ENCODE measurements at places on chromosomes 12 and 14. TPM values are rescaled to one million over a fixed set of nuclear protein-coding genes. Genes with fewer than 3 reads are reported as not detected.

DNA sequence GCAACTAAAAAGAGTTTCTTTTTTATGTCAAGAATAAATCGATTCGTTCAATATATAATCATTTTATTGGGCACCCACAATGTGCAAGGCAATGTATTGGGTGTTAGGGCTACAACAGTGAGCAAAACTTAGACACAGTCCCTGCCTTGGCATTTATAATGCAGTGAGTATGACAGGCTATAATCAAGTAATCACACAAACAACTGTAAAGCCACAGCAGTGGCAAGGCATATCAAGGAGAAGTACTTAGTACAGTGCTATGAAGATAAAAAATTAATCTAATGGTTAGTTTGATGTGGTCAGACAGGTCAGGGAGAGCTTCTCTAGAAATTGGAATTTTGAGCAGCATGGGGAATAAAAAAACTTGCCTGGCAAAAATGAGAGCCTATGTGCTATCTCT is 39.5 kb upstream of the OTOGL start:
- no peak for DNase-seq

DNA sequence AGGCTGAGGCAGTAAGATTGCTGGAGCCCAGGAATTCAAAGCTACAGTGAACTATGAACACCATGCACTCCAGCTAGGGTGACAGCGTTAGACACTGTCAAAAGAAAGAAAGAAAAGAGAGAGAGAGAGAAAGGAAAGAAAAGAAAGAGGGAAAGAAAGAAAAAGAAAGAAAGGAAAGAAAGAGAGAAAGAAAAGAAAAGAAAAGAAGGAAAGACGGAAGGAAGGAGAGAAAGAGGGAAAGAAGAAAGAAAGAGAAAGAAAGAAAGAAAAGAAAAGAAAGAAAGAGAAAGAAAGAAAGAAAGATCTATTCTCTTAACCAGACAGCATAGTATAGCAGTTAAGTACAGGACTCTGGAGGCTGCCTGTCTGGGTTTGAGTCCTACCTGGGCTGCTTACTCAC is 21.9 kb upstream of the DENND5B start:
- DNase-seq, result no peak

GRCh38 chr12:14167005-14167628 is 185.7 kb upstream of the GRIN2B start:
- peak; percentile 75 for DNase-seq

GRCh38 chr14:75811872-75812499 is 150.9 kb downstream of the TTLL5 start:
- DNase-seq, result peak; percentile 53

- DNase-seq, result no peak
These were observed 30.1 kb downstream of the CLEC1A start for GRCh38 chr12:10068644-10069043.

DNA sequence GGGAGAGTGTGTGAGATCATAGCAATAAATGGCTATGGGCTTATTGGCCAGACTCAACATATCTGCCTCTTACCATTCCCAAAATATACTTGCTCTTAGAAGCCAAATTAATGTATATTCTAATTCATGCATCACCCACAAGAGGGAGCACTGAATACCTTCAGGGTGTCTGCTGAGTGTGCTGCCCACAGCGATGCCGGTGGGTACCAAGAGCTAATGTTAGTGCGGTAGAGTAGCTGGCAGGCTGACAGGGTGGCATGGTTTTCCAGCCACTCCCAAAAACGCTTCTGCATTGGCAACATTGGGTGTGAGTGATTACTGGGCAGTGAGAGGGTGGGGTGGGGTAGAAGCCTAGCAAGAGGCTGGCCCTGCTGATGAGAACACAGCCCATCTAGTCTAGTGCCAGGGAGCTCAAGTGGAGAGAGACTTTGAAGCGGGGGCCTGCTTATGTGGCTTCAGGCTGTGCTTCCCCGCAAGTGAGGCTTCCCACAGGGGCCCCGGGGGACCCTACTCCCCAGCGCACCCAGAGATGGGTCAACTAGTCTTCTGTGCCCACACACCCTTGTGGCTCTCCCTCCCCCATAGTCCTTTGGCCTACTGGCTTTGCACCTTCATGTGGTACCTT is 9.2 kb upstream of the PLEKHD1 start:
- DNase-seq, result peak; percentile 65

DNA sequence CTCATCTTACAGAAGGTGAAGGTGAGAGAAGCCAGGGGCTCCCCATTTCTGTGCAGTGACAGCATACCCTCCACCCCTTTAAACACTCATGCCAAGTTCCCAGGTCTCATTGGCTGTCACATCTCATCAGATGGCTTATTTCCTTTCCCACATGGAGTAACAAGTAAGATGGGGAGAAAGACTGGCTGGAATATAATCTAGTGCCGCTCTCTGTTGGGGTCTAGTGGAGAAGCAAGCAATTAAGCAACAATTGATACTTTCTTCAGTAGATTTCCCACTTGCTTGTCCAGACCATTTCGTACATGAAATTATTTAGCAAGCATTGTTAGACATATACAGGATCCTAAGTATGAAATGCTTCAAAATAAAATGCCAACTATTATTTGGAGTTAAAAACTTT is 92.2 kb downstream of the SLC5A8 start:
- no peak for DNase-seq

The CACNA2D4 gene
- not detected for total RNA-seq

The TCL1A gene
- 8.5 TPM for total RNA-seq

The DPPA3 gene
- total RNA-seq, result 2.8 TPM

The ANKRD33 gene
- 1.7 TPM for total RNA-seq
